ENCODE measurements at places on chromosomes 12 and 14. TPM values are rescaled to one million over a fixed set of nuclear protein-coding genes. Genes with fewer than 3 reads are reported as not detected.

The CLEC2A gene
- not detected for total RNA-seq

The LTBP2 gene
- total RNA-seq = 10.0 TPM

The ACAD10 gene
- 10.6 TPM for total RNA-seq

The MSRB3 gene
- total RNA-seq = 18.5 TPM

The NFATC4 gene
- total RNA-seq = 0.42 TPM

The EIF2S3B gene
- total RNA-seq = 0.77 TPM

The GZMB gene
- total RNA-seq = not detected

The KRT6C gene
- total RNA-seq = not detected
